KBM-7 (cell line): ENCODE measurements at places on chromosomes 7 and 10.

DNA sequence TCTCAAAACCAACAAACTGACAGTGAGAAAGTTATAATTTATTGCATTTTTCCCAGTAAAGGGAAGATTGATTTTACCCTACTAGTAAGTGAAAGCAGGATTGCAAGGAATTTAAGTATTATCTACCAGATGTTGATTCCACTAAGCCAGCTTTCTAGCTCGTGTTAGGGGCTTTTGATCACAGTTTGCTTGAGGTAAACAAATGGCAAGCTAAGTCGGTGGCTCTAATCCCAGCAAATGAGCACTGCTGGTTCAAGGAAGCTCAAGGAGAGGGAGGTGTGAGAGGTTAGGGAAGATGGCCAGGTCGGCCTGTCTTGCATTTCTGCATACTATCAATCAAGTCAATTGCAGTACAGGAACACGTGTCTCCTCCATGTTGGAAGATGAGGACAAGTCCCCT lies 448.7 kb upstream of the POM121L12 start:
- no peak for DNase-seq

- DNase-seq = no peak
These were observed 16.3 kb upstream of the LFNG start for GRCh38 chr7:2503056-2503941.

DNA sequence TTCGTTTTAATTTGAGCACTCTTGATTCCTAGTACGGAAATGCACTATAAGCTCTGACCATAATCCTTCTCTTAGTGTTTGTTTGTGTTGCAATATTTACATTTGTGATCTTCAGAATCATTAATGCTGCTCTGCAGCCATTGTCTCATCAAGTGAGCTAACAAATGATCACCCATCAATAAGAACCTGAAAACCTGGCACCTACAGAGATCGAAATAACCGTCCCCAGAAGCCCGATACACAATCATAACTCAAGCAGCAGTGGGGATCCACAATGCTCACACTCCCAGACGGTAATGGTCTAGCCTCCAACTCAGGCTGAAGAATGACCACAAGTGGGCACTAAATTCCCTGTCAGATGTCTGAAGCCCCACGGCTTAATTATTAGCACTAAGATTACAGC lies 156.0 kb upstream of the NFE2L3 start:
- no peak for DNase-seq

DNA sequence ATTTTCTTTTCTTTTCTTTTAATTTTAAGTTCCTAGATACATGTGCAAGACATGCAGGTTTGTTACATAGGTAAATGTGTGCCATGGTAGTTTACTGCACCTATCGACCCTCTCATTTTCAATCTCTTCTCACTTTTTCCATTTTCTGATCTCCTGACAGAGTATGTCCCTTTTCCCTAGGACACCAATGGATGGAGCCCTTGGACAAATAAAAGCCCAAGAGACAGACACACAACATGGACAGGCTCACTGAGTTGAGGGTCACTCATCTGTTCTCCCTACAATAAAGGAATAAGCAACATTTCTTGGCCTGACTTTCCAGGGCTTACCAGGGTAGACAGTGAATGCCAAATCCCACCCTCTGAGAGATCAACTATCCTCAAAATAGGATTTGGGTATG lies 15.2 kb upstream of the UBE2D1 start:
- no peak for DNase-seq

GRCh38 chr10:76115131-76115470 lies 683.7 kb downstream of the LRMDA start:
- DNase-seq = no peak

- DNase-seq = no peak
These were observed 8.5 kb downstream of the GPER1 start for GRCh38 chr7:1096156-1097119.

- no peak for DNase-seq
These were observed 17.8 kb upstream of the SLC16A12 start for GRCh38 chr10:89553064-89553734.

- DNase-seq = no peak
These were observed 24.5 kb upstream of the FAM133B start for GRCh38 chr7:92614660-92615174.

GRCh38 chr7:150451097-150451793 lies 815 bp downstream of the GIMAP8 start:
- peak; percentile 15 for DNase-seq
